ENCODE measurements at places on chromosomes 11 and 22.
A peak's percentile ranks its signal among the peaks of the same experiment; 100 is the strongest.

- DNase-seq = no peak
Measured at GRCh38 chr11:20056950-20057943, 103.0 kb downstream of the DBX1 start.

GRCh38 chr11:1450949-1451710, 35.4 kb downstream of the MOB2 start:
- DNase-seq = no peak

DNA sequence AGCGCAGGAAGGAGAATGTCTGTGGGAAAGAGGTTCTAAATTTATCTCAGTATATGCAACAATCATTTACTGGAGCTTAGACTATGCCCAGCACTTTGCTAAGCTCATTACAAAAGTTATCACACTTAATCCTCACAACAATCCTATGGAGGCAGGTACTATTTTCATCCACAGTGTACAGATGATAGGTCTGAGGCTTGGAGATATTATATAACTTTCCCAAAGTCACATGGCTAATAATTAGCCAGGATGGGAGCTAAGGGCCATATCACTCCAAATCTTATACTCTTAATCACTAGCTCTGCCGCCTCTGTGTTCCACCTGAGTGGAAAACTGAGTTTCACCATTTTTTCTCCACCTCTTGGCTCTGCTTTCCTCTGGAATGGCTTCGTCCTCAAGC, 47.3 kb upstream of the CAPRIN1 start:
- DNase-seq = no peak

DNA sequence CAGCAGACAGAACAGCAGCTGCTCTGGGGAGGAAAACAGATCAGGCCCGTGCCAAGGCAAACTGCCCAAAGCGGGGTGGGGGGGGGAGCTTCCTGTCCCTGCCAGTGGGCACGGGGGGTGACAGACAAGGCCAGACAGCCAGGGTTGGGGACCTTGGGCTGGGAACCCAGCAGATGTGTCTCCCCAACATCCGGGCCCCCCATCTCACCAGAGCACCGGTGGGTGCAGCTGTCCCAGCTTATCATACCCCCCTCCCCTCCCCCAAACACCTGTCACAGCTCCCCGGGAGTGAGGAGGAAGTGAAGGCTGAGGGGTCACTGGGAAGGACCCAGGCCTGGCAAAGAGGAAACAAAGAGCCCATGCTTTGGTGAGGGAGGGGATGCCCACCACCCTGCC, 1.3 kb downstream of the PPP1R14B start:
- peak; percentile 81 for DNase-seq

- no peak for DNase-seq
Measured at GRCh38 chr11:17642980-17643379, 76.4 kb upstream of the MYOD1 start.

DNA sequence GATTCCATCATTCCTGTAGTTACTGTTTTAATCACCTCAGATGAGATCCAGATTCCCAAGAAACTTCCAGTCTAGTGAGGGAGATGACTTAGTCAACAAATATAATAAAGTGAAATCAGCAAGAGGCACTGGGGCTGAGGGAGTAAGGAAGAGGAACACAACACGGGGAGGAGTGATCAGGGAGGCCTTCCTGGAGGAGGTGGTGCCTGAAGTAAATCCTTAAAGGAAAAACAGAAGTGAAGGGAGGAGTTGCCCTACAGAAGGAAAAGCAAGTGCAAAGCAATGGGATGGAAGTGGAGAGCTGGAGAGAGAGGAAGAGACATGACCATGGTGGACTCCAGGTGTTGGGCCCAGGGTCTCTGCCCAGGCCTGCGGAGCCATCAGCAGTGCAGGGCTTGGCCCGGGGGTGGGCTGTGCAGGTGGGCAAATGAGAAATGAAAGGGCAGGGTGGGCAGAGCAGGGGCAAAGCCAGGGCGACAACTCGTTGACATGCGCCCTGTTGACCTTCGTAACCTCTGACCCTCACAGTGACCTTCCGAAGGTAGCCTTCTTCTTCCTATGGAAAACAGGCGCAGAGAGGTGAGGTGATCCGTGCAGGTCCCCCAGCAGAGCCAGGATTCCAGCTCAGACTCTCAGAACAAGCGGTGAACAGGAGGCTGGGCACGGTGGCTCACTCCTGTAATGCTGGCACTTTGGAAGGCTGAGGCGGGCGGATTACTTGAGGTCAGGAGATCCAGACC, 12.1 kb upstream of the PPARA start:
- peak; percentile 12 for DNase-seq

DNA sequence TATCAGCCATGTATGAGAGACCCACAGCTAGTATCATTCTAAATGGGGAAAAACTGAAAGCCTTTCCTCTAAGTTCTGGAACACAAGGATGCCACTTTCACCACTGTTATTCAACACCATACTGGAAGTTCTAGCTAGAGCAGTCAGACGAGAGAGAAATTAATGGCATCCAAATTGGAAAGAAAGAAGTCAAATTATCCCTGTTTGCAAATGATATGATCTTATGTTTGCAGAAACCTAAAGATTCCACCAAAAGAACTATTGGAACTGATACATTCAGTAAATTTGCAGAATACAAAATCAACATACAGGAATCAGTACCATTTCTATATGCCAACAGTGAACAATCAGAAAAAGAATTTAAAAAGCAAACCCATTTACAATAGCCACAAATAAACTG, 226.0 kb downstream of the TRPC6 start:
- DNase-seq = no peak

DNA sequence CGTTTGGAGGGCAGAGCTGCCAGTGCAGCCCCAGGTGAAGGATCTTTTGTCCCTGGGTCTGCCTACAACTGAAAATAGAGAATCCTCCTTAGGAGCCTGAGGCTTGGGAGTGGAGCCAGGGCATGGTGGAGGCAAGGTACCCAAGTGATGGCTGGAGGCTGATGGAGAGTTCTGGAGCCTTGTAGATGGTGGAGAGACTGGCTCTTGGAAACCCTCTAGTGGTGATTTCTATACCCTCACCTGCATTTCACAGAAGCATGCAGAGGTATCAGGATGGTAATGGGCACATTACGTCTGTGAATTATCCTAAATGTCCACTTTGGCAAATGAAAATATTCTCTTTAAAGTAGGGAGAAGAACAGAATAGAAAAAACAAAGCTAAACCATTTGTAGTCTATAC, 44.4 kb downstream of the INSC start:
- no peak for DNase-seq

GRCh38 chr11:532527-532985, 2.8 kb downstream of the HRAS start:
- no peak for DNase-seq

DNA sequence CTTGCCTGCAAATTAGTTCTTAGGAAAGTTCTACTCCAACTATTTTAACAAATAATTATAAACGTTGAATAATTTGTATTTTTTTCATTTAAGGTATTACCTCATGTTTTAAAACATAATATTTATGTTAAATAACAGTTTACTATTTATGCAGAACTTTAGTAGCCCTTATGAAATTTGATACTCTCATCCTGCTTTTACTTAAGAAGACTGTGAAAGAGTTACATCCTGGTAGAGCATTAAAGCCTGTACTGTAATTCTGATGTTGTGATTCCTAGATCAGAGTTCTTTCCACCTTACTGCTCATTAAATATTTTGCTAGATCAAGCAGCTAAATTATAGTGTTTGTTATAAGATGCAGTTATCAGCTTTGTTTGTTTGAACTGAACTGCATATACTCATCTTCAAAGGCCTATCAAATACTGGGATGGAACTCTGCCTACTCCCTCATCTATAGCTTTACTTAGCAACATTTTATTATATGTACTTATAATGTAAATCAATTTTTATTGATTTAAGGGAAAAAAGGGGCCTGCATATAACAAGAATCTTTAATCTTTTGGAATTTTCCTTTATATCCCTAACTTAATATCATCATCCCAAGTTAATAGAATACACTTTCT, 304.2 kb downstream of the DYNC2H1 start:
- no peak for DNase-seq

DNA sequence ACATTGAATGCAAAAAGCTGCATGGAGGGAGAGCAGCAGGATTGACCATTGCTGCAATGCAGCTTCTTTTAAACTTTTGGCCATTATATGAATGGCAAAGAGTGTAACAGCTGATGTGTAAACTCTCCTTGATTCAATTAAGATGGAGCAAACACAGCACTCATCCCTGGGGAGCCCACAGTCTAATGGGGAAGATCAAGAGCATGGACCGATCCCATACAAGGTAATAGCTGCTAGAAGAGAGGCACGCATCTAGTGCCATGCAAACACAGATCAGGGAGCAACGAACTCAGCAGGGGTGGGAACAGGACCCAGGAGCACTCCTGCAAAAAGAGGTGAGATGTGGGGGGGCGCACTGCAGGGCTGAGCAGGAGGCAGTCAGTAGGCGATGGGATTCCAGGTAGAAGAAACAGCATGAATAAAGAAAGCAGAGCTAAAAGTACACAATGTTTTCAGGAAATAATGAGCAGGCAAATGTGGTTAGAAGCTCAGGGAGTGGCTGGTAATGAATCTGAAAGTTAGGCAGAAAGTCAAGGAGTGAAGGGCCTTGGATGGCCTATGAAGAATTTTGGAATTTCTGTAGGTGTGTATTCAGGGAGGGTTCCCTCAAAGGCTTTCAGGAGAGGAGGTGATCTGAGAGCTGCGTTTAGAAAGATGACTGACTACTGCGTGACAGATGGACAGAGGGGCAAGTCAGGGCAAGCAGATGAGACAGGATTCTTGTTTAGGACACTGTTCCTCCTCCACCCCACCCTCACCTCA, 17.2 kb upstream of the BMAL1 start:
- DNase-seq = no peak

DNA sequence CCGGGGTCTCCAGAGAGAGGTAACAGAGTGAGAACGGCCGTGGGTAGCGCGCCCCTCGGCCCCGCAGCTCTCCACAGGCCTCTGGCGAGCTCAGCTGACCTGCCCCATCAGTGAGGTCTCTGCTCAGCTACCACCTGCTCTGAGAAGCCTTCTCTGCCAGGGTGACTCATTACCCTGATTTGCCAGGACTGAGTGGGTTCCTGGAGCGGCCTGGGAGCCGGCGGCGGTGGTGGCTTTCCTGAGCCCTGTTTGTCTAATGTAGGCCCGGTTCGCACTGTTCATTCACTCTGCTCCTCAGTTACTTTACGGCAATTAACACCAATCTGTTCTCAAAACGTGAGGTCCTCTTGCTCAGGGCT, 351.0 kb upstream of the B3GAT1 start:
- no peak for DNase-seq

DNA sequence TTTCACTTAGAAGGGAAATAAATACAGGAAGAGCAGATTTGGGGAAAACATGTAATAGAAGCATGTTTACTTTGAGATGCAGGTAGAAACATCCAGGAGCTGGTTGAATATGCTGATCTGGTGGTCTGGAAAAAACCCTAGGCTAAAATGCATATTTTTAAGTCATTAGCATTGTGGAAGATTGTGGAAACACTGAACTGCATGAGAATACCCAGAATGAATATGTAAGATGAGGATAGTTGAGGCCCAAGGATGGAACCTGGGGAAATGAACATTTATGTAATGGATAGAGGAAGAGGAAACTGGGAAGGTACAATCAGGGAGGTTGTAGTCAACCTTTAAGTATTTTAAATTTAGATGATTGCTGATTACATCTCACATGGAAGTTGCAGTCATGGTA, 269.4 kb downstream of the DDX10 start:
- DNase-seq = no peak

DNA sequence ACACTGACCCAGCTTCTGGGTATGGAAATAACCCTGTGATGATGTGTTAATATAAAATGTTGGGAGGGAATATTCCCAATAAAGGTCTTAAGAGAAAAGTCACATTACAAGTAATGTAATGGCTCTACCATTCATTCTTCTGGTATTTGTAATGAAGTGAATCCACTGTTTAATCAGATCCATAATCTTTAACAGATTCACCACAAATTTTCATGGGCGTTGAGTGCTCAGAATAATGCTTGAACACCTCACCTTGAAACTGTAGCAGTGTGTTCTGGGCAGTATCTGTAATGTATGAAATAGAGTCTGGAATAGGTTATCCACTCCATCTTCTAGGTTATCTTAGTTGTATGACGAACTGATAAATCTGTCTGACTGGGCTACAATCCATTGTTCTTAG, 26.6 kb upstream of the CRTAM start:
- no peak for DNase-seq

DNA sequence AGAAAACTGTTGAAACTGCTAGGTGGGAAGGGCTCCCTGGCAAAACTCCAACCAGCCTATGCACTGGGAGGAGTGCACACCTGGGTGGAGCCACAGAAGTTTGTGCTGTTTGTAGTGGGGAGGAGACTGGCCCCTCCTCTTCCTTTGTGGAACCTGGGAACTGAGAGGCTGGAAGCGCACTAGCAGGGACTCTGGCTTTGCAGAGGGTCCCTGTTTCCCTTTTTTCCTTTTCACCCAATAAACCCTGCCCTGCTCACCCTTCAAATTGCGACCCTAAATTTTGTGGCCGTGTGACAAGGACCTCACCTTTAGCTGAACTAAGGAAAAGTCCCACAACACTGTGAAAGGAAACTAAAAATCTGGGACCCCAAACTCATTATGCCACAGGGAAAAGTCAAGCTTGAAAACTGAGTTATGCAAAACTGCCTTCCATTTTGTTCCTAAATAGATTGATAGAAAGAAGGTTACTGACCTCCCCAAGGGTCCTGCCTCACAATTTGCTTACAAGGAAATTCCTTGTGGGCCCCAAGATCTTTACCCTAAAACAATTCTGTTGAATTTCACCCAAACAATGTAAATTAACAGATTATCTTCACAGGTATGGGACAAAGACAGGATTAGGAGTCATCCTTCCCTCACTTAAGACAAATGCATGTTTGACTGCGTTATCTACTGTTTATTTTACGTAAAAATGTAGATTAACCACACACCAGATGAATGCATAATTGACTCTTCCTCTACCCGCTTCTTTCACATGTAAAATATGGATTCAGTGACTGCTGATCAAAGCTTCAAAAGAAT, 81.0 kb downstream of the SLC36A4 start:
- no peak for DNase-seq

- no peak for DNase-seq
Measured at GRCh38 chr11:117303646-117304315, 12.3 kb downstream of the BACE1 start.

GRCh38 chr22:20095521-20095920, 15.5 kb downstream of the DGCR8 start:
- no peak for DNase-seq

DNA sequence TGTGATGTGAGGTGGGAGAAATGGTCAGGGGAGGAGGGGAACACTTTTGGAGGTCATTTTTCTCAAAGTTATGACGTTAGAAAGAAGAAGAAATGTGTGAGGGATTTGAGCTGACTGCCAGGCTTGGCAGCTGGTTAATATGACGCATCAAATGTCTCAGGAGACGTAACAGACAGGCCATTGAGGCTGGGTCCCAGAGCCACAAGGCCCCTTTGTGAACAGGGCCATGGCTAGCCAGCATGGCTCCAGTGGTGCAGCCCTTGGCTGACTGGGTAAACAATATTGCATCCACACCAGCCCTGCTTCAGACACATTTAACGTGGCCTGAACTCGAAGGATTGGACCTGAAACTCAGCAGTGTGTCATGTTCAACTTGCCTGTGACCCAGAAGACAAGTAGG, 34.3 kb downstream of the AMOTL1 start:
- no peak for DNase-seq

DNA sequence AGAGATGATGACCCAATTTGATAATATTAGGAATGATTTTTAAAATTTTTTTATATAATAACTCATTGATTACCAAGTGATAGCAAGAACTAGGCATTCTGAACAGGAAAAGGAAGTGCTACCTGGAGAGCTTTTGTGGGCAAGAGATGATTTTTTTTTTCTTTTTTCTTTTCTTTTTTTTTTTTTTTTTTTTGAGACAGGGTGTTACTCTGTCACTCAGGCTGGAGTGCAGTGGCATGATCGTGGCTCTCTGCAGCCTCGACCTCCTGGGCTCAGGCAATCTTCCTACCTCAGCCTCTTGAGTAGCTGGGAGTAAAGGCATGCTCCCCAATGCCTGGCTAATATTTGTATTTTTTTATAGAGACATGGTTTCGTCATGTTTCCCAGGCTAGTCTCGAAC, 40.4 kb downstream of the TNRC6B start:
- DNase-seq = no peak

Measured in left hindlimb (tissue), 1 donor.